ENCODE measurements at places on chromosomes 7 and 10.

DNA sequence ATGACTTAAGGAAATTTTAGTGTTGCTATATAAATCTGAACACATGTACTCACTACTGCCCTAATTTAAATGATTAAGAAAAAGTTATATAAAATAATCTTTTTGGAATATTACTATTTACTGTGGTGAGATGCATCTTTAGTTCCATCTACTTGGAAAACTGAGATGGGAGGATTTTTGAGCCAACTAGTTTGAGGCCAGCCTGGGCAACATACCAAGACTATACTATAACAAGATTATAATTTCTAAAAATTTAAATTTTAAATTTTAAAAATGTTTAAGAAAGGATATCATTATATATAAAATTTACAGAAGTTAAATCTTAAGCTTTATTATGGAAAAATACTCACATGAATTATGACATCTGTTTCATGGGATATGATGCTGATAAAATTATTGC is 530.8 kb upstream of the IGFBP3 start:
- DNase-seq = no peak

- no peak for DNase-seq
Observed at GRCh38 chr10:50809596-50809995, 69.9 kb downstream of the ASAH2B start.

DNA sequence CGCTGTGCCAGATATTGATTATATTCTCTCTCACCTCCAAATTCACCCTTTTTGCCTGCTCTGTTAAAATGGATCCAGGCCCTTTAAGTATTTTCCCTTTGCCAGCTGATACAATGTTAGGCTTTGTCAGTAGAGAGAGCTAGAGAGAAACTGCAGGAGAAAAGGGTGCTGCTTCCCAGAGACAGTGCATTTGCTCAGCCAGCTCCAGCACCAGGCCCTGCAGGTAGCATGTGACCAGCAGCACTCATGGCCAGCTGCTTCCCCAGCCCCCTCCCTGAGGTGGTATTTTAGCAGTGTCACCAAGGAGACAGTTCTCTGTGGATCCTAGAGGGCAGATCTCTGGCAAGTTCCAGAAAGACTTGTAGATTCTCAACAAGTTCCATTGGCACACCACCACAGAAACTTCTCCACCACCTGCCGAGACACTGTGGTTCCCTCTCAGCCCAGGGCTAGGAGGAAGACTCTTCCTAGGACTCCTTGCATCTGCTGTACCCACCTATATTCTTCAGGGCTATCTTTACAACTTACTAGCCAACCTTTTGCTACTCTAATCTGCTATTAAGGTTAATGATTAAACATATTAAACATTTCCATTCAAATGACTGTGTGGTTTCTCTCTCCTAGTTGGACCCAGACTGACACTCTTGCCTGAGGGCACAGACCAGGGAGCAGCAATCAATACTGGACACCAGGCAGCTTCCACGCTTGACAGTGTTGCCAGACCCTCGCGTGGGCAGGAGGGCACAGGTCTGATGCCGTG is 35.6 kb upstream of the ADAM12 start:
- DNase-seq = no peak

GRCh38 chr10:113613977-113614690 is 49.7 kb downstream of the NRAP start:
- no peak for DNase-seq

- DNase-seq = no peak
Observed at GRCh38 chr7:42570944-42571343, 333.9 kb upstream of the GLI3 start.

- DNase-seq = no peak
Observed at GRCh38 chr10:76763376-76763775, 874.2 kb downstream of the KCNMA1 start.

DNA sequence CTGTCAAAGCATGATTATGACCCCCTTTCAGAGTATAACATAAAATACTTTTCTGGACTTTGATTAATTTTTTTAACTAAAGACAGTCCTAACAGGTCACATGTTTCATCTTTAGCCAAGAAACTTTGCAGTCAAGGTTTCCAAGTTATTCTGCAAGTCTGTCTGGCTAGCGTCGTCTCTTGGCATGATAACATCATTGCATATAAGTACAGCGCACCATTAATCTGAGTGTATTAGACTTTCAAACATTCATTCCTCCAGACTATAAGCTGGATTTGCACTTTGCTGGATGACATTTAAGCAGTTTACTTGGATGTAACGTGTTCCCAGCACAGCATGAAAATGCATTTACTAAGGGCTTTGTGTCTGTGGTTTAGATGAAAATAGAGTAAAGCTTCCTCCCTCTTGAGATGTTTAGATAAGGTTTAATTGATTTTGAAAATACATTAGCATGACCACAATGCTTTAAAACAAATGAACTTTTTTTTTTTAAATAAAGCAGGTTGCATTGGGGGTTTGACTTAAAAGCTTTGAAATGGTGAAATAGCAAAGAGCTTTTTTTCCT is 349.0 kb upstream of the MTPN start:
- no peak for DNase-seq

- peak; percentile 33 for DNase-seq
Observed at GRCh38 chr7:8702807-8703206, 269.4 kb downstream of the NXPH1 start.

- no peak for DNase-seq
Observed at GRCh38 chr7:33671531-33672262, 233.6 kb upstream of the BMPER start.

GRCh38 chr7:121505021-121505420 is 108.9 kb upstream of the FAM3C start:
- DNase-seq = no peak

DNA sequence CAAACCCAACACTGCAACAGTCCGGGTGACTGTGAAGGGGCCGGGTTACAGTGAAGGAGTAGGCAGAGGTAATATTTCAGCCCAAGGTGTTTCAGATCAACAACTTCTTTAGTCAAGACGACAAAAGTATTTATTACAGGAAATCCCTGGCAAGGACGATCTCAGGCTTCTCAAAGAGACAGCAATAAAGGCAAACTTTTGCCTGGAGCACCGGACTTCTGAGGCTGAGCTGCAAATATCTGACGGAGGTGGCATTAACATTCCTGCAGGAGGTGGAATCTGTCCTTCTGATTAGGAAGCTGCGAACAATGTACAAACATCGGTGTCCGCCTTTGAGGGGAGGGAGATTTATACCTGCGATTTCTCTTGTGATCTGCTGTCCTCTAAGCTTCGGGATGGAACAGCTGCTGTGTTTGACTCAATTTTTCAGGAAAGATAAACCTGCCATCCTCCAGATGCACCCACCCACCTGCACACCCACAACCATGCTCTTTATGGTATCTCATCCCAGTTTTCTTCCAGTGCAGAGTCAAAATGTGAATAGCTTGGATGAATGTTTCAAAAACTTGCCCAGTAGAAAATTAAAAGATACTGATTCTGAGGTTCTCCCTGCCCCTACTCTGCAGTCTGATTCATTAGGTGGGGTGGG is 32.1 kb downstream of the EMX2 start:
- DNase-seq = no peak

GRCh38 chr7:30910411-30911073 is 1.1 kb upstream of the AQP1 start:
- DNase-seq = no peak

- DNase-seq = peak; percentile 66
Observed at GRCh38 chr10:71213127-71213621, 804 bp downstream of the UNC5B start.

- no peak for DNase-seq
Observed at GRCh38 chr7:21054427-21055112, 267.9 kb upstream of the SP8 start.

DNA sequence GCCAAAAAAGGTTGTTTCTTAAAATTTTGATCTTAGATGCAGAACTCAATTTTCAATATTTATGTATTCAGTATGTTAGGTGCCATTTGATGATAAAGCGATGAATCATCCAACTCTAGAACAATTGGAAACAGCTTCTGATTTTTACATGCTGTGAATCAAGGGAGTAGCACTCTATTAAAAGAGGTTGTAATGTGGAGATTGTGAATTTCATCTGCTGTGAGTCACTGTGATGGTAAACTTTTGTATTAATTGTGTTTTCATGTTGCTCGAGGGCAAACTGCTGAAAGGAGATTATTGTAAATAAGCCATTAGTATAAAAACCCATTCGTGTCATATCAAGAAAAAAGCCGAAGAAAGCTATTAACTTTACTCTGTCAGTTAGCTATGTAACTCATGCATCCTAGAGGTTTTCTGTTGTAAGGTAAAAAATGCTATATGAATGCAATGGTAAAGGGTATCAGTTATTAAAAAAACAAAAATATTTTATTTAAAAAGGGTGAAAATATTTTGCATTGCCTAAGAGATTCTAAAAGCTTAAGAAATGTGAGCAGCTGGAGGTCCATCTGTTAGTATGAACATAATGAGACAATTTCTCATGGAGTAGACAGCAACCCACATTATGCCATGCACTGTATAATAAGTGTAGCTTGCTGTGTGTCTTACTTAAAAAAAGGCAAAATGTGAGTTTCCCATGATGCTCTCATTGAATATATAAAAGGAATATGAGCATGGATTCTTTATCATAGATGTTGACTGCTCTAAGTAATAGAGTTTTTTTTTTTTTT is 511.0 kb upstream of the PCDH15 start:
- DNase-seq = no peak

All from iPS-NIHi11 (cell line).